Karpas-422 (cell line): ENCODE measurements at places on chromosomes 12 and 14. TPM values are rescaled to one million over a fixed set of nuclear protein-coding genes. Genes with fewer than 3 reads are reported as not detected.

GRCh38 chr12:40158592-40159111 is 52.8 kb upstream of the SLC2A13 start:
- DNase-seq = no peak

TSPAN9 gene
- total RNA-seq = 0.25 and 2.0 TPM in 2 replicates

NKX2-1 gene
- total RNA-seq = not detected in 2 replicates

GRCh38 chr14:92982956-92983355 is 60.0 kb downstream of the CHGA start:
- DNase-seq = no peak

CPM gene
- 0.04 TPM in 1 of 2 replicates, not detected in the other for total RNA-seq

PPP2R5E gene
- total RNA-seq = 25.6 and 58.3 TPM in 2 replicates

SLC7A7 gene
- 1.9 and 3.5 TPM in 2 replicates for total RNA-seq

OR4E2 gene
- total RNA-seq = not detected in 2 replicates
